K562 (cell line): ENCODE measurements at places on chromosomes 7 and 10.
A peak's percentile ranks its signal among the peaks of the same experiment; 100 is the strongest.

DNA sequence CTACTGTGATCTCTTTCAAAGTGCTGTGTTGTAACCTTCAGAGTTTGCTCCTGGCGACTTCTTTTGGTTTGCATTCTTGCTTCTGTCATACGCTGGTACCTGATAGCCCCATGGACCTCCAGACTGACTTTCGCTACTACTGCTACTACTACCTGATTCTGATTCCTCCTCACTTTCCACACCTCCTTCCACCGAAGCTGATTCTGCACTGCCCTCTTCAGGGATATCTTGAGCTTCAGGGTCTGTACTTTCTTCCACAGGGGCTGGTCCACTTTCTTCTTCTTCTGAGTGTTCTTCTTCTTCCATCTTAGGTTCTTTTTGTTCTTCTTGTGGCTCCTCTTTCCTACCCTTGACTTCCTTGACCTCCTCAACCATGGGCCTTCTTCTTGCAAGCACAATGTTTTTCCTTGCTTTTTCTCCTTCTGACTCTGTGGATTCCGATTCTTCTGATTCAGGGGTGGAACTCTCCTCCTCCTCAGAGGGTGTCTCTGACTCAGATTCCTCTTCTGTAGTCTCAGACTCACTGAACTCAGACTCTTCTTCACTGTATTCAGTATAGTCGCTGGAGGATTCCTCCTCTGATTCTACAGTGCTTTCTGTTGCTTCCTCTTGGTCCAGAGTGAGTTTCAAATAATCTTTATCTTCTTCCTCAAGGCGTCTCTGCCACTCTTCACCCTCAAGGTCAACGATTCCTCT lies 992.2 kb downstream of the PCDH15 start:
- no peak for DNase-seq

- DNase-seq = peak; percentile 10
Measured at GRCh38 chr10:115355162-115355760, 262.1 kb downstream of the ATRNL1 start.

GRCh38 chr7:149703044-149703650 lies 70.2 kb downstream of the ZNF467 start:
- DNase-seq = no peak

- DNase-seq = no peak
Measured at GRCh38 chr7:2528481-2529095, 9.0 kb downstream of the LFNG start.

DNA sequence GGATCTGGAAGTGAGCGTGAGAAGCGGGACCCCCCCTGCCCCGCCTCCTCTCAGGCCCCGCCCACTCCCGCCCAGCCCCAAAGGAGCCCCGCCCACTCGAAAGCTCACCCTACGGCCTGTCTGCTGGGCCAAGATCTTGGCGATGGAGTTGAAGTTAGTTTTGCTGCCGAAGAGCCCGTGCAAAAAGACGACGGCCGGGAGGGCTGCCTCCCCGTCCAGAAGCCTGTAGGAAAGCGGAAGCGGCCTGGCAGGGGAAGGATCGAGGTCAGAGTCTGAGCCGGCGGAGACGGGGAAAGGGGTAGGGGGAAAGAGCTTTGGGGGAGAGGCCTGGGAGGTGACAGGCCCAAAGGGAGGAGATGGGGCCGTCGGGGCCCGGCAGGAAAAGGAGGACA lies 386 bp downstream of the ABHD11 start:
- DNase-seq = peak; percentile 95

DNA sequence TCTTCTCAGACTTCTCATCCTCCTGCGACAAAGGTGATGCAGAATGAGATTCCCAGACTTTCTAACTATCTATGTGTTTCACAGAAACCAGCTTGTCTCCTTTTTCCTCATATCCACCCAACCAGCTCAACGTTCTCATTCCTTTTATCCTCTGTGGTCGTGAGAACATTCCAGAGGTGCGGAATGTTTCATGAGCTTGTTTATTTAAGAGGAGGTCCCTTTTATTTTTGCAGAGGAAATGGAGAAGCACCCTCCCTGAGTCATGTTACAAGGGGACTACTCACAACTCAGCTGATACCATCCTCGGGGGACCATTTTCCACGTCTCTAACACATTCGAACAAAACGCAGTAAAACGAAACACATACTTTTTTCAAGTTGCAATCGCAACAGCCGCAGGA lies 93.2 kb downstream of the ZRANB1 start:
- no peak for DNase-seq

DNA sequence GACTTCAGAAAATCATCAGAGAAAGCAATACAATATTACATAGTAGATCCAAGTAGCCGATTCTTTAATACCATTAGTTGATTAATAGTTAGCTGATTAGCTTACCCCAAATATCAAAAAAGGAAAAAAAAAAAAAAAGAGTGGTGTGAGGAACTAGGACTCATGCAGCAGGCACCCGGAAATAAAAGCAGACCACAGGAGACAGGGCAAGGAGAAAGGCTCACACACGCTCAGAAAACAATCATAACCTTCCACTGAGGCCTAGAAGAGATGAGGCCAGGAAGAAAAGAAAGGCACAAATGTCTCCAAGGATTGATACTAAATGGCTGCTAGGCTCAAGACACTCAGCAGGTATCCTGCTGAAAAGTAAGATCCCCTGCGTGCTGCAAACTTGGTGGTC lies 25.9 kb downstream of the TRDMT1 start:
- no peak for DNase-seq

DNA sequence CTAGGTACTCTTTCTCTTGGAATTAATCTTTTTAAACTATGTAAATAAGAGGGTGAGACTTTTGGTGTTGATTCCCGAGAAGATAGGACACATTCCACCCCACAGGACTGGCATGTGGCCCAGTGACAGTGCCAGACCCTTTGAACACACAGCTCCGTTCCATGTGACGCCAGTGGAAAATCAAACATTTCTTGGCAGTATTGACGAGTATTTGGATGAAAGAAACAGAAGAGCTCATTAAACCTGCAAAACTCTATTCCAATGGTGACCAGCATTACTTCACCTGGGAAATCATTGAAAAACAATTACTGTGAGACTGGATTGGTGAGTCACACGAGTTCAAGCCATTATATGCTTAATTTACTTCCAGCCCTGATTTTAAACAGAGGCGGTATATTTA lies 25.8 kb downstream of the AKR1E2 start:
- DNase-seq = no peak

DNA sequence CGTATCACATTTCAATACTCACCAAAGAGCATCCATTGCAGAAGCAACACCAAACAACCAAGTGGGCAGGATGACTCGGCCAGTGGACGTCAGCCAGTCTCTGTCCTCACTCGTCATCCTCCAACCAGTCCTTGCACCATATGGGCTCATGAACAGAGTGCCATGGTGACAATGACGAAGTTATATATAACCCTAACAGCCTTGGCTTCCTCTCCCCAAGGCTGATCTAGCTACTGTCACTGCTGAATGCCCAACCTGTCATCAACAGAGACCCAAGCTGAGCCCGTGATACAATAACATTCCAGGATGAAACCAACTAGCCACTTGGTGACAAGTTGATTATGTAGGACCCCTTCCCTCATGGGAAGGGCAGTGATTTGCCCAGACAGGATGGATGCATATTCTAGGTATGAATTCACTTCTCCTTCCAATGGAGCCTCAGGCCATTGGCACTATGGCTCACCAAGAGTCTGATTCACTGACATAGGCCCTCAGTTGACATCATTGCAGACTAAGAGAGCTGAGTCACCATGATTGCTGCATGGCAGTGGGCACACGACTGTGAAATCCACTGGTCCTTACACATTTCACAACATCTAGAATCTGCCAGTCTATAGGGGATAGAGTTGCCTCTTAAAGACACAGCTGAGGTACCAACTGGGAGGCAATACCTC lies 26.3 kb upstream of the PPIF start:
- DNase-seq = no peak

DNA sequence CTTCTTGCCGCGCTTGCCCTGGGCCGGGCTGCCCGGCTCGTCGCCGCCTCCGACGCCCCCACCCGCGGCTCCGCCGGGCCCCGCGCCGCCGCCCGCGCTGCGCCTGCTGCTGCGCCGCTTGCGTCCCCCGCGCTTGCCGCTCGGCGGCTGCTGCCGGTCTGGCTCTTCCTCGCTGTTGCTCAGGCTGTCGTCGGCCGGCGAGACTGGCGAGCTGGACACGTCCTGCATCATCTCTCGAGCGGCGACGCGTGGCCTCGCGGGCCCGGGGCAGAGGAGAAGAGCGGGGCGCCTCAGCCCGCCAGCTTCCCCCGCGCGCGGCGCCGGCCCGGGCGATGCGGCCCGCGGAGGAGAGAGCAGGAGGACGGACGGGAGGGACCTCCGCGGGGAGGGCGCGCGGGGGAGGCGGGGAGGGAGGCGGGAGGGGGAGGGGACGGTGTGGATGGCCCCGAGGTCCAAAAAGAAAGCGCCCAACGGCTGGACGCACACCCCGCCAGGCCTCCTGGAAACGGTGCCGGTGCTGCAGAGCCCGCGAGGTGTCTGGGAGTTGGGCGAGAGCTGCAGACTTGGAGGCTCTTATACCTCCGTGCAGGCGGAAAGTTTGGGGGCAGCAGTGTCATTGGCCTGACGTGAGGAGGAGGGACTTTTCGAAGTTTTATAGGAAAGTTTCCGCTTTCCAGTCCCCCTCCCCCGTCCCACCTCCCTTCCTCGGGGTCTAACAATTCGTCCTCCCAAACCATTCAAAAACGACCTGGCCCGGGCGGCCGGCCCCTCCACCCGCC lies at the start of gene TWIST1:
Gene TWIST1, minus strand, starts transcription at position 546 of the 779 bp plus-strand sequence. Its CDS starts 315 bp downstream, at position 231.
- DNase-seq = no peak

GRCh38 chr7:121544726-121545125 lies 148.6 kb upstream of the FAM3C start:
- DNase-seq = no peak

DNA sequence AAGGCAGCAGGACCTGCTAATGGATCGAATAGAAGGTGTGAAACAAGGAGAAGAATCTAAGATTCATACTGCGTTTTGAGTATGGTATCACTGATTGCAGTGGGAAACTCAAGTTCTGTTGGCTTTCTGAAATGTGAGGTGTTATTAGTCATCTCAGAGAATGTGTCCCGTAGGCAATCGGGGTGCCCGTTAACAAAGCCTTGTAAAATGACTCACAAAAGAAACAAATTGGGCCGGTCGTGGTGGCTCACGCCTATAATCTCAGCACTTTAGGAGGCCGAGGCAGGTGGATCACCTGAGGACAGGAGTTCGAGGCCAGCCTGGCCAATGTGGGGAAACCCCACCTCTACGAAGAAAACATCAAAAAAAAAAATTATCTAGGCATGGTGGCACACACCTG lies 118.2 kb upstream of the C7orf33 start:
- no peak for DNase-seq

GRCh38 chr10:108014902-108015177 lies 850.3 kb upstream of the SORCS1 start:
- DNase-seq = no peak

- no peak for DNase-seq
Measured at GRCh38 chr7:30005464-30005863, 15.9 kb upstream of the SCRN1 start.

DNA sequence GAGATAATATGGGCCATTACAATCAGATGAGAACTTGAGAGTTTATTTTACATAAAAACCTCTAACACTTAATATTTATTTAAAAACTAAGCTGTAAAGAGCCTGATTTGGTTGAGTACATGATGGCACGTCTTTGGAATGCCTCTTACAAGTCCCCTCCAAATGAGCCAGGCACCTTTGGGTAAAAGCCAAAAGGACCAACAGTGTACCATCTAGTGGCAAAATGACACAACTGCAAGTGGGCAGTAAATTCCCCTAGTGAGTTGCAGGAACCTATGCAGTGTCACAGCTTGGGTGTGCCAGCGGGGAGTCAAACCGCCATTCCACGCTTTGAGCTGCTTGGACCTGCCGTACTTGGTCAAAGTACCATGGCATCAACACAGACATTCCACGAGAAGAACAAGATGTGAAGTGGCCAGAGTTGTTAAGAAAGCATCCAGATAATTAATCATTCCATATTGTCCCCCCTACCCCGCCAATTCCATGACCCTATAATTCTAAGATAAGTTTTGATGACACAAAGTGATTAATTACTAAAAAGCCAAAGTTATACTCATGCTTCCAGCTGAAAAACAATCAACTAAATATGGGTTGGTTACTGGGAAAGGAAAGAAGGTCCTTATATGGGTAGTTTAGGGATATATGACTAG lies 115.2 kb downstream of the SORBS1 start:
- peak; percentile 72 for DNase-seq

DNA sequence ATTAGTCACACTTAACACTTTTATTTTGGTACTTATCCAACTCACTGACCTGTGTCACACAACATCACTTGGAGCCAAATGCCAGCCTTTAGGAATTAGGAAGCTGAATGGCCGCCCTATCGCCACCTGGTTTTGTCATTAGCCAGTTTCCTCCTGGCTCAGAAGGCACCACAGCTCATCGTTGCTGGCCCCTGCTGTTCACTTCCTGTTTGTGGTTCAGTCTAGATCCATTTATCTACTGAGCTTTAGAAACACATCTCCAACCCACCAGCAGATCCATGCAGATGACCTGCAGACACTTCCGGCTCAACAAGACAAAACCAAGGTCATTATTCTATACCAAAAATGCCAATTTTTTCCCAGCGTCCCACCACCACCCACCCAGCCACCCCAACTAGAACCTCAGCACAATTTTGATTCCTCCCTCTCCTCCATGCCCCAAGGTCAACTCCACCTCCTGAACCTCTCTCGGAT lies 193.5 kb upstream of the NEBL start:
- DNase-seq = peak; percentile 54

- no peak for DNase-seq
Measured at GRCh38 chr10:131246089-131246488, 65.4 kb downstream of the TCERG1L start.

DNA sequence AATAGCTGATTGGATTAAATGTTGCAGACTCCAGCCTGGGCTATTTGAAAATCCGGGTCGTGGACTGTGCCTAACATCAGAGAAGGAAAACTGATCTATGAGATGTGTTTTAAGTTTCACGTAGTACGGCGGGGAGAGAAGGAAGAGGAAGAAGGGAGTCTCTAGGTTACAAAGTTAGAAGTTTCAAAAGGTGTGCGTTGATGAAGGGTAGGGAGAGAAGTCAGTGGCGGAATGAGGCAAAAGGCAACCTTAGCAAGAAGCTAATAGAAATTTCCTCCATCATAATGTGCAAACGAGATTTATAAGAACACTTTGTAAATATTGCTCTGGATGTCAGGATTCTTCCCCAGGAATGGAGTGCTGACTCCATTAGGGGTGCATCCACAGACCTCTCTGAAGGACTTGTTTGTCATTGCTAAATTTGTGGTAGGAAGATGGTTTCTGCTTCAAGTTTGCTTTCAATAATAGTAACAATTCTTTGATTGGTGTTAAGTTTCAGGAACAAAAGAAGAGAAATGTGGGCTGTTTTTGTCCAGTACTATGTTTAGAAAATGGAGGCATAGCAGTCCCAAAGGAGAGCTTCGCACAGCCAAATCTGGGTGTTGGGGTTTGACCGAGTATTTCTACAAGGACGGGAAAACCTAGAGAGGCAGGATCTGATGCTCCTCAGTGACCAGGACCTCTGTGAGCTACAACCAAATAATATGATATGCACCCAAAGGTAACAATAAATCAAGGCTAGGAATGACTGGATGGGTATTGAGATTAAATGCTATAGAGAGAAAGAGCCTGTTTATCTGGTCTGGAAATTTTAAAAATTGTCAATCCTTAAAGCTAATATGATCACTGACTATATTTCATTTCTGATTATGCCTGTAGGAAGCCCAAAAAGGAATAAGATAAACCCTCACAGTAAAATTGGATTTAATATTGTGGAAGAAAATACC lies 8.2 kb downstream of the TWIST1 start:
- DNase-seq = no peak
